ENCODE measurements at places on chromosomes 12 and 14. TPM values are rescaled to one million over a fixed set of nuclear protein-coding genes. Genes with fewer than 3 reads are reported as not detected.

DNA sequence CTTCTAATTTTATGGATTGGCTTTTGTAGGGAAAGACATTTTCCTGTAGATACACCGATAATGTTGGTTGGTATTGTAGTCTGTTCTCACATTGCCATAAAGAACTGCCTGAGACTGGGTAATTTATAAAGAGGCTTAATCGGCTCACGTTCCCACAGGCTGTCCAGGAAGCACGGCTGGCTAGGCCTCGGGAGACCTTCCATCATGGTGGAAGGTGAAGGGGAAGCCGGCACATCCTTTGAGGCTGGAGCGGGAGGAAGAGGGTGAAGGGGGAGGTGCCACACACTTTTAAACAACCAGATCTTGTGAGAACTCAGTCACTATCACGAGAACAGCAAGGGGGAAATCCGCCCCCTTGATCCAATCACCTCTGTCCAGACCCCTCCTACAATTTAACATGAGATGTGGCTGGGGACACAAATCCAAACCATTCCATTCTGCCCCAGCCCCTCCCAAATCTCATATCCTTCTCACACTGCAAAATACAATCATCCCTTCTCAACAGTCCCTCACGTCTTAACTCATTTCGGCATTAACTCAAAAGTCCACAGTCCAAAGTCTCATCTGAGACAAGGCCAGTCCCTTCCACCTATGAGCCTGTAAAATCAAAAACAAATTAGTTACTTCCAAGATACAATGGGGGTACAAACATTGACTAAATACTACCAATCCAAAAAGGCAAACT lies 66.7 kb upstream of the EIF5 start:
- no peak for DNase-seq

GRCh38 chr12:32765906-32766305 lies 10.2 kb upstream of the YARS2 start:
- DNase-seq, result no peak

DNA sequence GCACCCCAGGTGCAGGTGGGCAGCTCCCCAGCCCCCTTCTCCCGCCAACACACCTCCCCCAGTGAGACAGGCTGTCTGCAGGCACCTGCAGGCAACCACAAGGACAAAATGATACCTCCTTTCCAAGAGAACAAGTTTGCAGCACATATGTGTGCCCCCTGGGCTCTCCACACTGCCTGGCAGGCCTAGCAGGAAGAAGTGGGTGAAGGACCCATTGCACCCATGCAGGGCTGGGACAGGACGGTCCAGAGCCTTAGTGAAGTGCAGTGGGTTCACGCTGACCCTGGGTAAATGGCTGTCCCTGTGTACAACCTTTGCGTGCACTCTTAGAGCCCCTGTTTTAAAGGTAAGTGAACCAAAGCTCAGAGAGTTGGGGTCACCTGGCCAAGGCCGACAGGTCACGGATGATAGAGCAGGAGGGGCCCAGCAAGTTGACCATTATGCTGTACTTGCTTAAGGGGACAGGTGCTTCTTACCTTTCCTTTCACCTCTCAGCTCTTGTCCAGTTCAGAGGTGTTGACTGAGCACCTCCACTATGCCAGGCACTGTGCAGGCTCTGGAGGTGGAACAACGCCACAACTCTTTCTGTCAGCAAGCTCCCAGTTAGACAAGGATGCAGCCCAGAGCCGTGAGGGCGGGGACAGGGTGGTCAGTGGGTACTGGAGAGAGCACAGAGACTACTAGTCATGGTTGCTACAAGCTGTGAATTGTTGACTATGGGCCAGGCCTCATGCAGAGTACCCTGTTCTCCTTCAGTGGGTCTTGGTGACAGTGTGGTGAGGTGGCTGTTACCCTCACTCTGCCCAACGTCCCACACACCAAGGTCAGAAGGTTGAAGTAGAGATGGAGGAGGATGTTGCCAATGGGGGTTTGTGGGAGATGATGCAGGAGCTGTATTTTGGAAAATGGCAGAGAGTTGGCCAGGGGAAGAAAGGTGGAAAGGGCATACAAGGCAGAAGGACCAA lies 125.9 kb downstream of the PAPOLA start:
- no peak for DNase-seq

- no peak for DNase-seq
Observed at GRCh38 chr12:94304566-94305061, 155.1 kb downstream of the CEP83 start.

The ZFHX2 gene
- total RNA-seq, result 12.7 TPM

The SLCO1B3 gene
- total RNA-seq, result not detected

- no peak for DNase-seq
Observed at GRCh38 chr14:93941293-93941910, 14.3 kb downstream of the FAM181A start.

The ANKS1B gene
- total RNA-seq, result 2.6 TPM

- no peak for DNase-seq
Observed at GRCh38 chr14:92314182-92314581, 8.8 kb upstream of the SLC24A4 start.

The E2F7 gene
- total RNA-seq, result 6.2 TPM

DNA sequence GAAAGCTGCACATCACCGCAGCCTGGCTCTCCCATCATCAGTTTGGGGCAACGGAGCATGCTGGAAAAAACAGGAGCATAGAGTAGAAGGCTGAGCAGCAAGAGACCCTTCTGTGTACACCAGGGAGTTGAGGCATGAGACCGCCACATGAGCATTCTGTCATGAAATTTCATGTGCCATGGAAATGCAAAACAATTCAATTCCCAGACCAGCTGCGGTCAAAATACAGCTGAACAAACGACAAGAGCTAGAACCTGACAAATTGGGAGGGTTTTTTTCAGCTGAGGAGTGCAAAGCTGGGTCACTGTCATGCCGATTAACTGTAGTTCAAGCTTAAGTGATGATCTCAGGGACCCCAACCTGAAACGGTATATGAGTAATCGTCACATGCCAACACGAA lies 37.1 kb downstream of the TMEM30B start:
- no peak for DNase-seq

- DNase-seq, result no peak
Observed at GRCh38 chr12:68761442-68761812, 15.5 kb downstream of the SLC35E3 start.

- DNase-seq, result no peak
Observed at GRCh38 chr14:101823511-101824120, 62.1 kb downstream of the PPP2R5C start.

The NGB gene
- total RNA-seq, result not detected

All from endothelial cell (in vitro differentiated cells).